ENCODE measurements at places on chromosomes 1 and 21.
A peak's percentile ranks its signal among the peaks of the same experiment; 100 is the strongest.

DNA sequence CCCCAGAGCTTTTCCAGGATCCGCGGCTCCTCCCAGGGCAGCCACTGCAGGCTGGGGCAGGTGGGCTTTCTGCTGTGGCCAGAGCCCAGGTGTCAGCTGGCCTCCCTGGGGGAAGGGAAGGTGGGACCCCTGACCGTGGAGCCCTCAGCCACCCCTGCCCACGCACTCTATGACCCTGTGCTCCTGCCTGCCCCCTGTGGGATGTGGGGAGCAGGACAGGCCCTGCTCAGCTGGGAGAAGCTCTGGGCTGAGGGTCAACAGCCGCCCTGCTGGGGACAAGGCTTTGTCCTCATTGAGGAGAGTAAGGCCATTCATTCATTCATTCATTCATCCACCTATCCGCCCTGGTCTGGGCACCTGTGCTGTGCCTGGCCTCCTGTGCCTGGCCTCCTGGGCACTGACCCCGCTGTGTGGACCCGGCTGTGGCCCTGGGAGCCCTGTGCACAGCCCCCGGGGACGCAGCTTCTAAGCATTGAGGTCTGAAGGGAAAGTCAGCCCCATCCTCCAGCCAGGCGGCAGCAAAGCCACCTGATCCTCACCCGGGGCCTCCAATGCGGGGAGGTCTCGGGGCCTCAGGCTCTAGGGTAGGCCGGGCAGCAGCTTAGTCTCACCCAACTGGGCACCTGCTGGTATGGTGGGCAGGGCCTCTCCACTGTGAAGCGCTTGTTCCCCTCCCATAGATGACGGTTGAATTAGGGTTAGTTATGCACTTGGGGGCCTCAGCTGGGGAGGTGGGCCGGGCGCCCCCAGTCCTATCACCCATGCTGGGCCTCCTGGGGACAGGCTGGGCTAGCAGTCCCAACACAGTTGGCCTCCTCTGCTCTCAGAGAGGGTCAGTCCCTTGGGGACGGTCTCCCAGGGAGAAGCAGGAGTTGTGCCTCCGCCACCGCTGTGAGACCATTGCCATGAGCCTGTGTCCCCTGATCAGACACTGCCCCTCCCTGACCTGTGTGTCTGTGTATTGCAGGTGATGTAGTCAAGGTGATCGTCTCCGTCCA lies 6.0 kb downstream of the TNFRSF14 start:
- DNase-seq: peak; percentile 41

DNA sequence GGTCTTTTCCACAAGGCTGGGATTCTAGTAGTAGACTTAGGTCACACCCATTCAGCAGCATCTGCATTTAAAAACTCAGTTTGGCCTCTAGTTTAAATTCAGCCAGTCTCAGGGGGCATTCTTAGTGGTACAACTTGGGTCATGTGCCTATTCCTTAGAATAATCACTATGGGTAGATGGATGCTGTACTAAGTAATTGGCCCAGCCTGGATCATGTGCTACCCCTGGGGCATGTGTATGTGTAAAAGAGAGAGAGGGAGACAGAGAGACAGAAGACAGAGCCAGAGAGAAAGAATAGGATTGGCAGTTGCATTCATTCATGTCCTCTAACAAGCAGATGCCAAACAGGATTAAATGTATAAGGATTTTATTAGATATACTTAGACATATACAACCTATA lies 13.6 kb upstream of the SYT14 start:
- no peak for DNase-seq

- DNase-seq: no peak
These were observed 9.2 kb upstream of the OR2B11 start for GRCh38 chr1:247467129-247467528.

GRCh38 chr21:44337941-44338895 lies 972 bp downstream of the CFAP410 start:
- peak; percentile 63 for DNase-seq

GRCh38 chr1:113615425-113615824 lies 143.9 kb downstream of the PHTF1 start:
- DNase-seq: no peak

GRCh38 chr1:24167008-24167407 lies 20.1 kb downstream of the IFNLR1 start:
- DNase-seq: no peak

DNA sequence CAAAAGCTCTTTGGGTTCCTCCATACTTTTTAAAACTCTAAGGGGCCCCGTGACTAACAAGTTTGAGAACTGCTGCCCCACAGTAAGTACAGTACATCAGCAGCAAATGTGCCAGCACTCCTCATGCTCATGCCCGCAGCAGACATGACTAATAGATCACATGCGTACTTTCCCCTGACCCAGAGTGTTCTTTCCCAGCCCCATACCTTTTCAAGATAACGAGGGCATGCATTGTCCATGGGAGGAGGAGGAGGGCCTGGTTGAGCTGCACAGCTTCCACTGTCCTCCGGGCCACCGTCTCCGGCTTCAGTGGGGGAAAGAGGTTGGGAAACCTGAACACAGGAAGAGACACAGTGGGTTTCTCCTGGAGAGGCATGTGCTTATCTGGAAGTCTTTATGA lies 45.5 kb downstream of the DHRS3 start:
- no peak for DNase-seq

DNA sequence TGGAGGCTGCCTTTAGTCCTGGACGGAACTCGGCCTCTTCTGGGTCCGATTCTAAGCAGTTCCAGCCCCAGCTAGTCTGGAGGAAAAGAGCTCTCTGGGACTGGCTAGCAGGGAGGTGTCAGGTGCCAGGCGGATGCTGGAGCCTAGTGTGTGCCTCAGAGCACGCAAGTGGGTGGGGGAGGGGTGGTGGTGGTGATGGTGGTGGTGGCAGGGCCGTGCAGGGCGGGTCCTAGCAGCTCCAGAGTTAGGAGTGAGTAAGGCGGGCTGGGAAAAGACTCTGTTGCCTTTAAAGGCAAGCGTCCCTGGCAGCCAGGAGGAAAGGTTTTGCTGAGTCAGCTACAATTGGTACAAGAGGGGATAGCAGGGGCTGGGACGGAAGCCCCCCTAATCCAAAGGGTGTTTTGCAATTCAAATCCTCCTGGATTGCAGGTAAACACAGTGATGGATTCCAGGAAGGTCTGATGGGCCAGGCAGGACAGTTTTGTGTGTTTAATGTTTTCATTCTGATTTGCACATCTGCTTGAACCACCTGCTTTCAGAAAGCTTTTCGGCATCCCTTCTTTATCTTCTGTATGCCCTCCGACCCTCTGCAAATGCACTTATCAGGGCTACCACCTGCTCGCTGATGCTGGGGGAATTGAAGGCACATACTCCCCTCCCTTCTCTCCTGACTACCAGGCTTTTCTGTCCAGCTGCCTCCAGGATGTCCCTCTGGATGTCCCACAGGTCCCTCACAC lies 4.1 kb upstream of the SLC2A1 start:
- DNase-seq: peak; percentile 36

DNA sequence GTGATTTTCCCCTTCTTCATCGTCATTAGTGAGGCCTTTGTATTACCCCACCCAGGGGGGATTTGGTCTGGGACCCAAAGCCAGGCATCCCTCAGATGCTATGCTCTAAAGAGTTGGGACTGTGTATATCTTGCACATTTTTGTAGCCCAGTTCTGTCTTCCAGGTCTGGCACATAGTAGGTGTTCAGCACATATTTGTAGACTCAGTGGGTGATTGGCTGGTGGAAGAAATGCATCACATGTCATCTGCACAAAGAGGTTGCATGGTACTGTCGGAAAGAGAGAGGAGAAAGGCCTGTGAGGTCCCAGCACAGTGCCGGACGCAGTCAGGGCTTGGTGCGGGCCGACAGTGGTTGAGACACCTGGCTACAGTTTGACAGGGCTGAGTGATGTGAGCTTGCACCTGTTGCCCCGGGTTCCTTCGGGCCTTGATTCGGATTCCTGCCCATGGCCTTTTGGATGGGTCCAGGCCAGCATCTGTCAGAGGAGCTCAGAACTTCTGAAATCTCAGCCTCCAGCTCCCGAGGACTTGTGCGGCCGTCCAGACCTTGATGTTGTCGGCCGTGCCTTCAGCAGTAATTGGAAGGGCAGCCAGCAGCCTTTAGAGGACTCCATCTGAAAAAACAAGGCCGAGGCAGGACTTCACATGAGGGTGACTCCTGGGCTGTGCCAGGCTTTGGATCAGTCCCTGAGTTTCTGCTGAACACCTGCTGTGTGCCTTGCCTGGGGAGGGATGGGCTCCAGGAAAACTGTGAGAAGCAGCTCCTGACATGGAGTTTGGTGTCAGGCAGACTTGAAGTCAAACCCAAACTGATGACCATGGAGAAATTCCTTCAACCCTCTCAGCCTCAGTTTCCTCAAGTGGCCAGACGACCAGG lies 40.9 kb upstream of the PADI1 start:
- DNase-seq: no peak

- DNase-seq: no peak
These were observed 37.6 kb upstream of the DESI2 start for GRCh38 chr1:244615301-244615700.

DNA sequence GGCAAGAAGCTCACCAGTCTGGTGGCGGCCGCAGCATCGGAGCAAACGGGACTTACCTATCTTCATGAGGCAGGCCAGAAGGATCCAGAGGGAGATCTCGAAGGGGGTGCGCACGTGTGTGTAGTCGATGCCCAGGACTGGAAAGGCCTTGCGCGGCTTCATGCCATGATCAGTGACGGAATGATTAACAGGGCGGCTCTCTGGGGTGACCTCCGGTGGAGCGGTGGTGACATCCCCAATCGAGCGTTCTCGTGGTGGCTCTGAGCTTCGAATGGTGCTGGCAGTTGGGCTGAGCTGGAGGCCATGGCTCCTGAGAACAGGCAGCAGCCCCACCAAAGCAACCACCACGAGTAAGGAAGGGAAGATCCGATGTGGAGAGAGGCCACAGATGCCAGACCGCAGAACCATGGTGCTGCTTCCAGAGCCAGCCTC lies 982 bp downstream of the SLC9A1 start:
- no peak for DNase-seq

- no peak for DNase-seq
These were observed 5.5 kb downstream of the POGK start for GRCh38 chr1:166844791-166845190.

GRCh38 chr1:93977598-93977945 lies 68.3 kb upstream of the GCLM start:
- no peak for DNase-seq

DNA sequence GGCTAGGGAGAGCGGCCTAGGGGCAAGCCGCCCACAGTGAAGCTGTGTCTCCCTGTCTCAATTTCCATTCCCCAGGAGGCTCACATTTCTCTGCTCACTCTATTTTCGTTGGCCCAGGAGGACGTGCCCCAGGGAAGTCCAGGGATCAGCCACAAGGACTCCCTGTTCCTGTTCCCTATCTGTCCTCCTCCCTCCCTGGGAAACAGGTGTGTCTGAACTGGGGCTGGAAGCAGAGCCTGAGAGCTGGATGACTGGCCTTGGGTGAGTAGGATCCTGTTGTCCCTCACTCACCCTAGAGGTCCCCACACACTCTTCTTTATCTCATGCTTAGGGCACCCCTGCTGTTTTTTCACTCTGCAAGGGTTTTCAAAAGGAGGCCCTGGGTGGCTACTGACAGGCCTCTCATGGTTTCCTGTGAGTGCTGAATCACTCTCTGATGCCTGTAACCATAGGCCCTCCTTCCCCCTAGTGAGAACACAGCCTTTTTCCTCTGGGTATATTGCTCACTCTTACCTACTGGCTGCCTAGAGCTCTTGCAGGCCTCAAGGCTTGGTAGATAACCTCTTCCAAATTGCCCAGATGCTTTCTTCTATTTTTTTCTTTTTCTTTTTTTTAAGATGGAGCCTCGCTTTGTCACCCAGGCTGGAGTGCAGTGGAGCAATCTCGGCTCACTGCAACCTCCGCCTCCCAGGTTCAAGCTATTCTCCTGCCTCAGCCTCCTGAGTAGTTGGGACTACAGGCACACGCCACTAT lies 3.3 kb upstream of the UTP11 start:
- DNase-seq: peak; percentile 61

- no peak for DNase-seq
These were observed 53.6 kb downstream of the CHODL start for GRCh38 chr21:18298228-18298627.

- DNase-seq: no peak
These were observed 25.6 kb upstream of the ENO1 start for GRCh38 chr1:8903908-8904650.

DNA sequence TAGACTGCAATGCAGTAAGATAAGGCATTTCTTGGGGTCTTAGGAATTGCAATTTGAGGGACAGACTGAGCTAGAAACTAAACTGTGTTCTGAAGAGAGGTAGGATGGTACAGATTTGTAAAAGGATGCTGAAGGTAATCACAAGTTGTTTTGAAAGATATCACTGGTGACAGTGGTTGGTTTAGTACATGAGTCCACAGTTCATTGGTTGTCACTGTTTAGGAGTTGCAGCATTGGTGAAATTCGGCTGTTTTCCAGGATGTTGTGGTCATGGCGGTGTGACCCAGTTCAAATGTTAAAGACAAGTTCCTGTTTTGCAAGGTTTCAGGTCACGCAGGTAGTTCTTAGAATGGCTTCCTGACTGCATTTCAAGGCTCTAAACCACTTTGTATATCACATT lies 292.8 kb upstream of the B3GALT2 start:
- peak; percentile 92 for DNase-seq

DNA sequence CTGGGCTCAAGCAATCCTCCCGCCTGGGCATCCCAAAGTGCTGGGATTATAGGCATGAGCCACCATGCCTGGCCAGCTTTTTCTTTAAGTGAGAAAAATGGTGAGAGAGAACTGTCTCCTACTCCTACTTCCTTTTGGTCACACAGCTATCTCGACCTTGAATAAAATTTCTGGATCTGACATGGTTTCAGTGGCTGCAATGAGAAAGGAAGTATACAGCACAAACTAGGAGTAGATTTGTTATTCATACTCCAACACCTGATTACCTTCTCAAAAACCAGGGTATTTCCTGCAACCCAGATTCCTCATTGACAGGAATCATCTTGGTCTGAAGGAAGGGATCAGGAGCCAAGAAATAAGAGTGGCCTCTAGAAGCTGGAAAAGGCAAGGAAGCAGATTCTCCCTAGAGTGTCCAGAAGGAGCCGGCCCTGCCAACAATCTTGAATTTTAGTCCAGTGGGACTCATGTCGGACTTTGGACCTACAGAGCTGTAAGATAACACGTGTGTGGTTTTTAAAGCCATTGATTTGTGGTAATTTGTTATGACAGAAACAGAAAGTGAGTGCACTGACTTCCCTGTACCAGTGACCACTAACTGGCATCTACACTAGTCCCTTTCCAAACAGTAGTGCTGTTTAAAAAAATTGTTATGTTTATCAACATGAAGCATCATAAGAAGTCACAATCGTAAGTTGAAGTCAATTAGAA lies 516.6 kb downstream of the SMYD3 start:
- DNase-seq: no peak

DNA sequence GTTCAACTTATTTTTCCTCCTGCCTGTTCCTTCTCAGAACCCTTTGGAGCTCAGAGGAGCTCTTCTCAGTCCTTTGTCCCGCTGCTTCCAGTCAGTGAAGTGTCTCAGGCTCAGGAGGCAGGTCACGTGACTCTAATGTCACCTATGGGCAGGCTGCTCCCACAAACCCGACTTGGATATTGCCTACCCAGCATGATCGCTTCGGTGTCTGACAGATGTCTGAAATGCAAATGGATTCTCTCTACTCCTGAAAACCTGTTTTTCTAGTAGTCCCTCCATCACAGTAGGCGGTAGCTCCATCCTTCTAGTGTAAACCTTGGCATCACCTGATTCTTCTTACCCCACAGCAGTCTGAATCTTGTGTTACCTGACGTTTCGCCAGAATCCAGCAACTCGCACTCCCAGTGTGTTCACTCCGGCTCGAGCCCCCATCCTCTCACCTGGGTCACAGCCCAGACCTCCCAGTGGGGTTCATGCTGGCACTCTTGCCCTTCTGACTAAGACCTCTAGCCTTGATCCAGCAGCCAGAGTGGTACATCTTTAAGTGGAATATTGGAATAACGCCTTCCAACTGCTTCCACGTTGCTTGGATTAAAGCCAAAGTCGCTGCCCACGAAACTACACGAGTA lies 5.4 kb downstream of the PADI6 start:
- DNase-seq: no peak

GRCh38 chr1:62131093-62131725 lies 63.4 kb upstream of the L1TD1 start:
- peak; percentile 51 for DNase-seq
